Stimulated activated CD8-positive, alpha-beta memory T cell treated with anti-CD3 and anti-CD28 coated beads, Interleukin-4, amount 100 ng/mL, for 4 hours (primary cell): ENCODE measurements at places on chromosomes 2 and 18.

GRCh38 chr2:3780477-3781402 lies 77.4 kb downstream of the DCDC2C start:
- DNase-seq: no peak

DNA sequence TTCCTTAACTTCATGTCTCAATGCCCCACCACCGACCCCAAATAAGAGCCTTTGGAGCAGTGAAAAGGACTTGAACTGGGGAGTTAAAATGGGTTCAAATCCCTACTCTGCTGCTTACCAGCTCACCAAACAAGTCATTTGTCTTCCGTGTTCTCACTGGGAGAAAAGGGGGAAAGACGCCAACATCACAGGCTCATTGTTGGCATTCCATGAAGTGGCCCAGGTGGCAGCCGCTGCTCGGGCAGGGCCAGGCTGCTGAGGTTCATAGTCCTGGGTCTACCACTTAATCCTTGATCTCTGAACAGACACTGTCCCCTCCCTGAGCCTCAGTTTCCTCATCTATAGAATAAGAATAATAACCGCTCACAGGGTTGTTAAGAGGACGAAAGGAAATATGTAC lies 103.0 kb downstream of the APOB start:
- DNase-seq: no peak

DNA sequence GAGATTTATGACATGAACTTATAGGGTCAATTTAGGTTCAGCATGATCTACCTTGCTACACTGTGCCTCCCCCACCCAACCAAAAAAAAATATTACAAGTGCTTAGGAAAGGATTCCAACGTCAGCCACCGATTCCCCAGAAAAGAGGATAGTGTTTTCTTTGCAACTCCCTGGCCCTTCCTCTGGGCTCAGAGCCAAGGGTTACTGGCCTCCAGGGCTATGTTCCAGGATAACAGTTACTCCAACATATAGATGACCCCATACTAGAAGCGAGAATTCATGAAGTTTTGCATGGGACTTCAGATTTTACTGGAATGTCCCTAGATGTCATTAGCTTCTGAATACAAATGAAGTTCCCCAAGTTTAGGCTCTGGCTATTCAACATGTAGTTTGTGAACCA lies 172.1 kb downstream of the UPP2 start:
- DNase-seq: no peak

DNA sequence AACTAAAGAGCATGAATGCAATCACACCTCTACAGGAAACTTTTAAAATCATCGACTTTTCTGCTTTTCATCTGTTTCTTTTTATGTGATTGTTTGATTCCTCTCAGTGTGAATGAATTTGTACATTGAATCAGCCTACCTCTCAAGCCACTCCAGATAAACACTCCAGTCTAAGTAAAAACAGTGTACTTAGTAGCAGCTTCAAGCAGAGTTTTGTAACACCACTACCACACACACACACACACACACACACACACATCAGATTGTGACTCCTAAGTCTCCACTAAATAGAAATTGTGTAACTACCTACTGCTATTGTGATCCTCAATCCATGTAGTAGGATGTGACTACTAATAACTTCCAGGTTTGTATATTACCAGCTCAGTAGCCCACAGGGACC lies 65.3 kb upstream of the EPB41L5 start:
- DNase-seq: no peak

GRCh38 chr18:48398074-48398473 lies 11.1 kb downstream of the ZBTB7C start:
- DNase-seq: no peak

DNA sequence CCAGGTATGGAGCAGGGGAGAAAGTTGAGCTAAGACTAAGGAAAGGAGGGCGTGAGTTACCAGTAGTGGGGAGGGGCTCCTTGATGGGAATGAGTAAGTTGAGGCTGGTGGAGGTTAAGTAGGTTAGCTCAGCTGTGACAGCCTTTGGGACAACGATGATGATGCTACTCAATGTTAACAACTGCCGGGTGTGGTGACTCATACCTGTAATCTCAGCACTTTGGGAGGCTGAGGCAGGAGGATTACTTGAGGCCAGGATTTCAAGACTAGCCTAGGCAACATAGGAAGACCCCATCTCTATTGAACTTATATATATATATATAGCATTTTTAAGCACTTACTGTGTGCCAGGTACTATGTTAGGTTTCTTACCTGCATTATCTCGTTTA lies 48.4 kb downstream of the HK2 start:
- no peak for DNase-seq

DNA sequence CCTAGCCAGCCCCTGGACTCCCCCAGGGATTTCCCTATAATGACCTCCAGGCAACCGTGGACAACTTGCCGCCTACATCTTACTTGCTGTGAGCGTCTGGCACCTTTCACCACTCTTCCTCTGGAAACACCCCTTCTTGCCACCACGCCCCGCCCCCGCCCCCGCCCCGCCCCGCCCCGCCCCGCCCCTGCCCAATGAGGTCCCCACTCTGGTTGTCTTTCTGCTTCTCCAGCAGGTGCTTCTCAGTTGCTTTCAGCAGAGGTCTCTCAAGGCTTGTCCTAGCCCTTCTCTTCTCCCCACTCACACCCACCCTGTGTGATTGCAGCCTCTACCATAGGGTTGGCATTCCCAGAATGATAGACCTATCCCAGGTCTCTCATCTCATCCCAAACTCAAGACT lies 214.5 kb downstream of the EN1 start:
- DNase-seq: no peak

DNA sequence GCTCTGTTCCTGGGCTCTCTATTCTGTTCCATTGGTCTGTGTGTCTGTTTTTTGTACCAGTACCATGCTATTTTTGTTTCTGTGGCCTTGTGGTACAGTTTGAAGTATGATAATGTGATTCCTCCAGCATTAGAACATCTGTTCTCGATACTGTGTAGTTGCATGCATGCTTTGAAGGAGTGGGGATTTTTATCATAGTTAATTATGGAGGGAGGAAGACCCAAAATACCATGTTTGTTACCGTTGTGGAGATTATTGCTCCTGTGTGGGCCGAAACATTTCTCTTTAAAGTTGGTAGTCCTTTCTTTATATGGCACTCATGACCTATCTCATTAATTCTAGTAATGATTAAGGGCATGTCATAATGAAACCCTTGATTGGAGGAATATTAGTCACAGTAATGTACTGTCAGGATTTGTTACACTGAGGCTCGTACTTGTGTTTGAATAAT lies 87.6 kb downstream of the TTC27 start:
- DNase-seq: no peak

DNA sequence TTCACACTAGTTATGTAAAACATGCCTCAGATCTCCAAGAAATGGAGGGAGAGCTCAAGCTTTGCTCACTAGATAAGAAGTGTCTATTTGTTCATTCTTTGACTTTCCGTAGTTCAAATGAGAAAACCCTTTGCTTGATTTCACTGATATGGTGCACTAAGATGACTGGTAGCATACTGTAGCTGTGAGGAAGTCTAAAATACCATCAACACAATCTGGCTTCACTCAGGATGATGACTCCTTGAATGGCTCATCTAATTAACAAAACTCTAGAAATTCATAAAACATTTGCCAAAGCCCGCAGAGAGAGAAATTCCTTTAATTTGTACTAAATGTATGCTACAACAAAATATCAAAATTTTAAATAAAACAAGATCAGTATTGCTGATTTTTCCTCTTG lies 152.8 kb upstream of the STK17B start:
- no peak for DNase-seq

- no peak for DNase-seq
These were observed 3.4 kb downstream of the CYP26B1 start for GRCh38 chr2:72144274-72144631.

DNA sequence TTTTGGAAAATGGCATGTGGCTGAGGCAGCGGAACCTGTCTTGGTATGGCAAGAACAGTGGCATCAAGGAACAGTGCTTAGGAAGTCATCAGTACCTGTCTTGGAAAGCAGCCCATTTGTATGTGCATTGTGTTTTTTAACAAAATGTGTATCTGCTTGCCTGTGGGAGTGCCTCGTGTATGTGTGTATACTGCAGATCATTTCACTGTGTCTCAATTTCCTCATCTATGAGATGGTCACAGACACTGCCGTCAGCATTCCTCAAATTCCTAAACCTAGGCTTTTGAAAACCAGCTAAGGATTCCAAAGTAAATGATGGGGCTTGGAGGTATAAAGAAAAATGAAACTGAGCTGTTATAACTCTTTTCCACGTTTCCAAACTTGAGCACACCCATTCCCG lies 441.3 kb downstream of the RND3 start:
- DNase-seq: no peak

- no peak for DNase-seq
These were observed 416.7 kb downstream of the MTX2 start for GRCh38 chr2:176685908-176686307.

DNA sequence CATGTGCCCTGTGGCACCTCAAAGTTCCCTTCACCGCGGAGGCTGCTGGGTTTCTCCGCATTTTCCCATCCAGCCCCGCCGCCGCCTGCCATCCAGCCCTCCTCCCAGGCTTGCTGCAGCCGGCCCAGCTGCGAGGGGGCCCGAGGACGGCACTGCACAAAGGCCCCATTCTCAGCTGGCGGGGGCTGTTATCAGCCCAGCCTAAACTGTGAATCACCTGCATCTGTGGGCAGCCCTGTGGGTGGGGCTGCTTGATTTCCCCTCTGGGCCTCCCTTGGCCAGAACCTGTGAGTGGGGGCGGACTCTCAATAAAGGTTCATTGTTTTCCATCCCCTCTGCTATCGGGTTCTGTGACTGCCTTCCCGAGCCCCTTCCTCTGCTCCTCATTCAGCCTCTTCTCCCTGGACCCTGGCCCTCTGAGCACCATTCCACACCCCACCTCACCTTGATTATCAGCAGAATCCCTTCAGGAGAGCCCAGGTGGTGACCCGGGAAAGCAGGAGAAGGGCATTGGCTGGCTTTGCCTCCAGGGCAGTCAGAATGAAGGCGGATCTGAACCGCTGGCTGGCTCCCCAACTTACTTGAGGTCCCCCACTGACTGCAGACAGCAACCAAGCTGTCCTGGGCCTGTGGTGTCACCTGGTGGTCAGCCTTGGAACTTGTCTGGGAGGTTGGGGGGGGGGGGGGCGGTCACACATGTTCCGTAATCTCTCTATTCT lies 204.5 kb downstream of the ZFP36L2 start:
- DNase-seq: no peak

DNA sequence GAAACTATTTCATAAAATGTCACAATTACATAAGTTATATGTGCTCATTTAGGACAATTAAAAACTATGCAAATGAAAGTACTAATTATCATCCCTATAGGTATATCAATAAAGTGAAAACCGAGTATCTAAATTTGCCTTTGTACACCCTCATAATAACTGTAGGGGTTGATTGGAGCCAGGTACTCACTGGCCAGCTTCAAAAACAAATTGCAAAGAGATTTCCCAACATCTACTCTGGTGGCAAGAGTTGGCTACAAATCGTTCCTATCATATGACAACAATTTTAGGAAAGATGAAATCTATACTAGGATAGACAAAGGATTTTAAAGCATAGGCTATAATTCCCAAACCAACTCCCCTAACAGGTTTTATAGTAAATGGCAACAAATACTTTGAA lies 556.4 kb downstream of the LRRTM4 start:
- DNase-seq: no peak

- DNase-seq: no peak
These were observed 106.9 kb downstream of the ROCK1 start for GRCh38 chr18:21004726-21005125.

DNA sequence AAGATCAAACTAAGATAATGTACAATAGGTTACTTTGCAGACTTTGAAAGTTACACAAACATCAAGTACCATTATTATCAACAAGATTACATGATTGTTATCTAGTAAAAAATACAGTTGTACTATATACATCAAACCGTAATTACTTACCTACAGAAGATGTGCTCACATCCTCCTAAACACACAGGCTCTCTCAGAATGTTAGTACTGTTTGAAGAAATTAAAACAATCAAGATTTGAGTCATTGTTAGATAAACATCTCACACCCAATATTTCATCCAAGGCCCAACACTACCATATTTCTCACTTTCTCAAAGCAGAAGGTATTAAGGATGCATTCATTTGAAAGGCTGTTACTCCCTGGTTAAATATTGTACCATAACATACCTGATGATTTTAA lies 12.6 kb downstream of the BARD1 start:
- no peak for DNase-seq

GRCh38 chr18:54551590-54551989 lies 39.5 kb upstream of the DYNAP start:
- no peak for DNase-seq

DNA sequence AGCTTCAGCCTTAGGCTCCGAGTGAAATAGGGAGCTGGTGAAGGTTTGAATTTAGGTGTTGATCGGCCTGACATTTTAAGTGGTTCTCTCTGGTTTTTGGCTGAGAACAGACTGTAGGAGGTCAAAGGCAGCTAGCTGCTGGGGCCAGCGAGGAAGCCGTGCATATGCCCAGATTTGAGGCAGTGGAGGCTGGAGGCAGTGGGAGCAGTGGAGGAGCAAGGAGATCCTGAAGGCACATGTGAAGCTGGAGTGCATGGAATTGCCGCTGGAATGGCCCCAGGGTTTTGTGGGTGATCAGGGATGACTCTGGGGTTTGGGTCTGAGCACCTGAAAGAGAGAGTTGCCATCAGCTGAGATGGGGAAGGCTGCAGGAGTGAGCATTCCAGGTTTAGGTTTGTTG lies 25.1 kb downstream of the STEAP3 start:
- DNase-seq: no peak

- no peak for DNase-seq
These were observed 104.0 kb upstream of the POU3F3 start for GRCh38 chr2:104749856-104750460.

GRCh38 chr2:200336980-200337615 lies 30.6 kb downstream of the SPATS2L start:
- DNase-seq: no peak

- DNase-seq: no peak
These were observed 17.9 kb upstream of the COL6A3 start for GRCh38 chr2:237431837-237432236.

- peak; percentile 56 for DNase-seq
These were observed 234.4 kb upstream of the EPAS1 start for GRCh38 chr2:46062637-46063412.

GRCh38 chr2:85195956-85196355 lies 62.8 kb downstream of the TCF7L1 start:
- no peak for DNase-seq

GRCh38 chr18:3453540-3454364 lies 3.8 kb downstream of the TGIF1 start:
- no peak for DNase-seq

DNA sequence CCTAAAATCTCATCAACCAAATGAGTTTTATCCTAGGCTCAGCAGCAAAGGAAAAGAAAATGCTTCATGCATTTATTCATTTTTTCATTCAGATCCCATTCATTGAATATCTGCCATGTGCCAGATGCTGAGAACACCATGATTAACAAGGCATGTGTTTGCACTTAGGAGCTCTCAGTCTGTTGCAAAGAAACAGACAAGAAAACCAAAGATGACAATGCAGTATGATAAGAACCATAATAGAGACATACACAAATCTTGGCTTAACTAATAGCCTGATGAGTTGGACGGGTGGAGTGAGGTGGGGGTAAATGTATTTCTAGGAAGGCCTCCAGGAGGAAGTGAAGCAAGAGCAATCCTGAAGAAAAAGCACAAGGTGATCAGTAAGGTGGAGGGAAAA lies 177.8 kb upstream of the SCN7A start:
- DNase-seq: no peak

- no peak for DNase-seq
These were observed 32.5 kb downstream of the GAREM1 start for GRCh38 chr18:32438173-32438572.

GRCh38 chr2:7878786-7879482 lies 802.9 kb upstream of the ID2 start:
- no peak for DNase-seq
